ENCODE measurements at places on chromosomes 6 and 20.

DNA sequence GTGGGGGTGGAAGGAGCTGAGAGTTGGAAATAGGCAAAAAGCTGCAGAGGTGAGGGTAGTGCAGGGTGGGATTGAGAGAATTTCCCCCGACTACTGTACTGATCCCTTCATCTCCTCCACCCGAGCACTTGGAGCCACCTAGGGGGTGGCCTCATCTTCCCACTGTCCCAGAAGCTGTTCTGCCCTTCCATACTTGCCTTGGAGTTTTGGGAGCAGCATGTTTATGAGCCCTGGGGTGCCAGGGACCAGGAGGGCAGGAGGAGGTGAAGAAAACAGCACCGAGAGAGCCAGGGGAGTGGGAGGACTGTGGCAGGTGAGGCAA, 34.0 kb upstream of the HLA-A start:
- no peak for DNase-seq

- DNase-seq: no peak
Observed at GRCh38 chr6:157427969-157428368, 47.0 kb downstream of the ZDHHC14 start.

DNA sequence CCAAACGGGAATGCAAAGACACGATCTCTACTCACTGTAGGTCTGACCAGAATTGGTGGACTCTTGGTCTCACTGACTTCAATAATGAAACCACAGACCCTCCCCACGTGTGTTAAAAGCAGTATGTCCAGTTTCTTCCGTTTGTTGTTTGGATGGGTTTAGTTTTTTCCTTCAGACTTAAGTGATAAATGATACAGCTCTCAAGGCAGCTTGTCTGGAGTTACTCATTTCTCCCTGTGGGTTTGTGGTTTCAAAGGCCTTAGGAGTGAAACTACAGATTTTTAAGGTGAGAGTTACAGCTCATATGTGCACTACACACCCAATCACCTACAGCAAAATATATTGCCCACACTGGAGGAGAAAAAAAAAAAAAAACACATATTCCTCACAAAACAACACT, 86.7 kb upstream of the STMND1 start:
- no peak for DNase-seq

DNA sequence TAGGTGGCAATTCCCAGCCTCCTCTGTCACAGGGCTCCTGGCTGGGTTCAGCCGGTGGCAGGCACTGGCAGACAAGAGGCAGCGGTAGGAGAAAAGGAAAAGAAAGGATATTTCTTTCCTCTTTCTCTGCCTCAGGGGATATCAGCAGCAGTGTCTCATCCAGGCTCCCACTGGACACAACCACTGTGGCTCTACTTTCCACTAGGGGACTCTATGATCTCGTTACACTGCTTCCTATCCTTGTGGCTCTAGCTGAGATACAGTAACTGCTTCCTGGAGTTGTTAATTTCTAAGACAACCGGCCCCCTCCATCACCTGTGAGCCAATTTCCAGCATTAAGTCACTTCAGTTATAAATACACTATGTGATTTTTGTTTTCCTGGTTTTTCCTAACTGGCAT, 102.0 kb upstream of the LRFN2 start:
- DNase-seq: no peak

GRCh38 chr6:170286246-170286933, 4.5 kb downstream of the DLL1 start:
- DNase-seq: no peak

- DNase-seq: no peak
Observed at GRCh38 chr20:839626-840025, 6.1 kb downstream of the FAM110A start.

DNA sequence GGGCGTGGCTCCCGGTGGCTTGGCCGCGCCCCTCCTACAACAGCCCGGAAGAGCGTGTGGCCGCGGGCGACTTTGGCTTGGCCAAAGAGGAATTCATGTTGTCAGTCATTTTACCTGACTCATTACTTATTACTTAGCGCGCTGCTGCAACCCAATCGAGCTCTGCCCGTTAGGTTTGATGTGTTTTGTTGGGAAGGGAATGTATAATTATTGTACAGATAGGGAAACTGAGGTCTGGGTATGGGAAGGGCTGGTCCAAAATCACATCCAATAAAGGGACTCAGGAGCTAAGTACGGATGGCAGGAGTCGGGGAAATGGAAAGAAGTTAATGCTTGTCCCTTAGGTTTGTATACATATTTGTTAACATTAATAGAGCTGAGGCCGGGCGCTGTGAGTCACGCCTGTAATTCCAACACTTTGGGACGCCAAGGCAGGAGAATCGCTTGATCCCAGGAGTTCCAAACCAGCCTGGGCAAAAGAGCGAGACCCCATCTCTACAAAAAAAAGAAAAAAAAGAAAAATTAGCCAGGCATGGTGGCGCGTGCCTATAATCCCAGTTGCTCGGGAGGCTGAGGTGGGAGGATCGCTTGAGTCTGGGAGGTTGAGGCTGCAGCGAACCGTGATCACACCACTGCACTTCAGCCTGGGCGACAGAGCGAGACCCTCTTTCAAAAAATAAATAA, 639 bp upstream of the ZNF335 start:
- DNase-seq: no peak

DNA sequence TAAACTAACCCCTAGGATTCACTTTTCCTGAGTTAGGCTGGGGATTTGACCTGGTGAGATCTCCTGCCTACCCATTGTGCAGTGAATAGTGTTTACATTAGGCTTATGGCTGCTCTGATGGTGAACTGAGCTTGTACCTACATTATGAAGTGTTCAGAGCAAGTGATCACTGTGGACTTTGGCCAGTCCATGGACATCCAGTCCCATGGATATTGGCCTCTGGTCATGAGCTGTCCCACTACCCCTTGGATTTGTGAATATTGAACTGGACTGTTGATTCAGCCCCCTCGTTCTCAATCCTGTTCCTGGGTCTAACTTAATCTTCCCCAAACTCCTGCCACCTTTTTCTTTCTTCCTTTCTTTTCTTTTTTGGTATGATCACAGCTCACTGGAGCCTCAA, 13.8 kb downstream of the ASIP start:
- no peak for DNase-seq

GRCh38 chr20:61835791-61836350, 229.8 kb downstream of the TAF4 start:
- DNase-seq: no peak

DNA sequence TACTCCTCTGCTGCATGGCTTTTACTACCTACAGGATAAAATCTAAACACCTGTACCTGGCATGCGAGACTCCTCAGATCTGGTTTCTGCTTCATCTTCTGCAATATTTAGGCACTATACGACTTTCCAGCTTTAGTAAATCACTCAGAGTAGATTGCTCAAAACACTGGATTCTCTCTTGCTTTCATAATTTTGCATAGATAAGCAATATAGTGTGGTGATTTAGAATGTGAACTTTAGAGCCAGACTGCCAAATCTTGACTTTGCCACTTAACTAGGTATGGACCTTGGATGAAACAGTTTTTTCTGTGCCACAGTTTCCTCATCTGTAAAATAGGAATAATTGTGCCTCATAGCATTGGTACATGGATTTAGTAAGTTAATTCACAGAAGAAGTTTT, 28.9 kb downstream of the CEP57L1 start:
- no peak for DNase-seq

GRCh38 chr20:8547035-8547650, 415.1 kb downstream of the PLCB1 start:
- DNase-seq: no peak

- DNase-seq: no peak
Observed at GRCh38 chr6:38603496-38603895, 36.2 kb downstream of the BTBD9 start.

Measured in KG1 (cell line).